ENCODE measurements at places on chromosomes 16 and 17.

DNA sequence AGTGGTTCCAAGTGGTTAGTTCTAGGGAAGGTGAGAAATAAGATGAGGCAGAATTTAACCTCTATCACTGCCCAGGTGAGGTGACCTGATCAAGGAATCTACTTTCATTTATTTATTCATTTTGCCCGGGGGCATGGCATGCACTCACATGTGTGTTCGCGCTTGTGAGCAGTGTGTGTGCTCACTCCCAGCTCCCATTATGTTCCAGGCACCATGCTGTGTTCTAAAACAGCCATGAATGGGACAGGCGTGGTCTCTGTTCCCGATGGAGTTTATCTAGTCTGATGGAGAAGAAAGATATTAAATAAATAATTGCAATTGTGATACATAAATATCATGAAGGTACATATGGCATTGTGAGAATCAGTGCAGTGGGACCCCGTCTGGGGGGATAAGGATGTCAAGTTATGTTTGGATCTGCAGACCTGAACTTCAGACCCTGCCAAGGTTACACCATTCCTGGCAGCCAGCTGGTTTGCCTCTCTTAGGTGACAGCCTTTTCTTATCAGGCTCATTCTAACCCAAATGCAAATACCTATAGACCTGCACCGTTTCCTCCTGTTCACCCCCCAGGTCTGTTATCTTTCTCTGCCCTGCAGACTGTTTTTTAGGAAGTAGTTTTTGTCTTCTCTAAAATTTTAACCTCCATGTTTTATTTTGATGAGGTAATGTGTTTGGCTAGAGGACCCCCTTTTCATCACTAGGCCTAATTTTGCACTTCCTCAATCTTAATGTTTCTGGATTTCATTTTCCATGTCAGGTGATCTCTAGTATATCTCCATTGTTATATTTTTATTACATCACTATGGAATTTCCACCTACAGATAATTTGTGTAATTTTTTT, 11.8 kb downstream of the CYB5B start:
- DNase-seq: no peak

DNA sequence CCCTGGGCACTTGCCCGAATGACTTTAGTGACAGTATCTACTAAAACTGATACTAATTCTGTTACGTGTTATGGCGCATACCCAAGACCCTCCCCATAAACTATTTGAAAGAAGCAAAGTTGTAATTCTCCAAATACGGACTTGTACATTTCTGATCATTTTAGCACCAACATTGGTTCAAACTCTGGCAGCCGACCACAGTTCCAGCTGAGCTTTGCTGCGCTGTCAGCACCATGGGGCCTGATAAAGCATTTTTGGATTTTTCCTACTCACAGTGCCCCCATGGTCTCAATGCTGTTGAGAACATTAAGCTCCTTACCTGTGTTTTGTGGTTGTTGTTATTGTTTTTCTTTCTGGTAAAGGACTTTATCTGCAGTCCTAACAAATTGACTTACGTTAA, 460.7 kb downstream of the MAF start:
- no peak for DNase-seq

GRCh38 chr17:60610473-60610872, 10.5 kb downstream of the PPM1D start:
- no peak for DNase-seq

DNA sequence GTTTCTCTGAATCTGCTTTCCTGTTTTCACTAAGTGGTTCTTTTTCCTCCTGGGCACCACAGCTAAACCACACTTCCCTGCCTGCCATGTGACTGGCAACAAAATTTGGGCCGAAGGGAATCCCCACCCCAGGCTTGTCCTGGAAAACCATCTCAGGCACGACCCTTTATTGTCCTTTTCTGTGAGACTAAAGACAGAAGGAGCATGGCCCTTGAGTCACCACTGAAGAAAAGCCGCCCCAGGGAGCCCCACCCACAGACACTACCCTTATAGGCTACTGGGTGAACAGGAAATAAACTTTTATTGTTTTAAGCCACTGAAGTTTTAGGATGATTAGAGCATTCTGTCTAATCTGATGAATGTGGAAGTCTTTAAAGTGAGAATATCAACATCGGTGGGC, 88.6 kb upstream of the BRD7 start:
- no peak for DNase-seq

DNA sequence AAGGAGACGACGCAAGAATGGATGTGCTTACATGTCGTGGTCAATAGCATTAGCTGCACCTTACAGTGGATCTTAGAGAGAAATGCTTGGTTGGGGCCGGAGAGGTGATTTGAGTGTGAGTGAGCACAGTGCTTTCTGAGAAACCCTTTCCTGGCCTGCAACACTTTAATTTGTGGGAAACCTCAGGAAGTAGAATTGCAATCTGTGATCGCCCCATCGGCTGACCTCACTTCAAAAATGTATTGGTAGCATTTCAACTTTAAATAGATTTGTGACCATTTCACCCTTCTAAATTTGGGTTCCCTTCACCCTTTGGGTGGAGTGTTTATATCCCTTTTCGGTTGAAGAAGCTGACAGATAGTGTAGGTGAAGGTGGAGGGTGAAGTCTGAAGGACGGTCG, 13.2 kb downstream of the PRKCB start:
- no peak for DNase-seq

- DNase-seq: no peak
Observed at GRCh38 chr16:6528217-6528616, 804.4 kb upstream of the RBFOX1 start.

DNA sequence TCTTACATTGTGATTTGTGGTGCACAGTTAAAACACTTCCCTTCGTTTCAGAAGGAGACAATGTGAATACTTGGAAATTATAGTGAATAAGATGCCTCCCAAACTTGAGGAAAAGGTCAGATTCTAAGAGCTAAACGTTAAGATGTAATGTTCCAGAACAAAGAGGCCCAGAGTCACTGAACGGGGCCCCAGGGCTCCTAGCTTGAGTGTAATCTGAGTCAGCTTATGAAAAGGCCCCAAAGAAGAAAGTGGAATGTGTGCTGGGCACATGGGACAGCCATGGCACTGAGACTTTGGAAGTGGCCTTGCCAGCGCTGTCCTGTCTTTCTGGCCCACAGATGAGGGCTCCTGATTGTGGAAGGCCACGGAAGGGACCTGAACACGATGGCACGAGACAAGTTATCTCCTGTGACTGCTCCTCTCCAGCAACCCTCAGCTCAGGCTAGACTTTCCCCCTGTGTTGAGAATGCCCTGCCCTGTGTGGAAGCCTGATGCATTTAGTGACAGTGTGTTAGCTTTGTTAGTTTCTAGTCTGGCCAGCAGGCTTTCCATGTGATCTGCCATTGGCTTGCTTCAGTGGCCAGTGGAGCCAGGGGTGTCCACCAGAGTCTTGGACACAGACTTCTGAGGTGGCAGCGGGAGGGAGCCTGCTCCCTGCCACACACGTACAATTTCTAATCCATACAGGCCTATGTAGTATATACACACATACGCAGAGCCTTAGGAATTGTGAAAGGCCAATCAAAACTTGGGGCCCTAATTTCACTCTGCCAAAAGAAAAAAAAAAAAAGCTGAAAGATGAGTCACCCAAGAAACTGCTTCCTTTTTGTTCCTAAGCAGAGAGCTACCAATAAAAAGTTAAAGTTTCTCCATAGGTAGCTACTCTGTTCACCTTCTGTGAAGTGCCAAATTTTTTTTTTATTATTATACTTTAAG, 13.1 kb downstream of the SPATA33 start:
- DNase-seq: no peak

DNA sequence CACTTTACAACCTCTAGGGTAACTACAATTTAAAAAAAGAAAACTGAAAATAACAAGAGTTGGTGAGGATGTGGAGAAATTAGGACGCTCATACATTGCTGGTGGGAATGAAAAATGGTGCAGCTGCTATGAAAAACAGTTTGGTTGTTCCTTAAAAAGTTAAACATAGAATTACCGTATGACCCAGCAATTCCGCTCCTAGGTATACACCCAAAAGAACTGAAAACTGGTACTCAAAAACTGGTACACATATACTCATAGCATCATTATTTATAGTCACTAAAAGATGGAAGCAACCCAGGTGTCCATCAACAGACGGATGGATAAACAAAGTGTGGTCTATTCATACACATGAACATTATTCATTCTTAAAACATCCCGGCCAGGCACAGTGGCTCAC, 42.9 kb upstream of the DNAH17 start:
- no peak for DNase-seq

DNA sequence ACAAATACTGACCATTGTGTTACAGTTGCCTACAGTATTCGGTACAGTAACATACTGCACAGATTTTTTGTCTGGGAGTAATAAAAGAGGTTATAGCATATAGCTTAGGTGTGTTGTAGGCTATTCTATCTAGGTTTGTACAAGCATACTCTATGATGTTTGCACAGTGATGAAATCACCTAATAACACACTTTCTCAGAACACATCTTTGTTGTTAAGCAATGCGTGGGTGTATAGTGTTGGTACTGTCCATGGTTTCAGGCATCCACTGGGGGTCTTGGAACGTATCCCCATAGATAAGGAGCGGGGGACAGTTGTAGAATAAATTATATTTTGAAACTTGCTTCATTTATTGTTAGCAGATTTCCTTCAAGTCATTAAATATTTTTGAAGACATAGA, 293.3 kb upstream of the TBX2 start:
- no peak for DNase-seq

- DNase-seq: no peak
Observed at GRCh38 chr16:2819179-2819938, 2.3 kb downstream of the PRSS21 start.

- DNase-seq: peak; percentile 38
Observed at GRCh38 chr17:75404223-75404730, 1.2 kb downstream of the GRB2 start.
